ENCODE measurements at places on chromosomes 4 and X.

DNA sequence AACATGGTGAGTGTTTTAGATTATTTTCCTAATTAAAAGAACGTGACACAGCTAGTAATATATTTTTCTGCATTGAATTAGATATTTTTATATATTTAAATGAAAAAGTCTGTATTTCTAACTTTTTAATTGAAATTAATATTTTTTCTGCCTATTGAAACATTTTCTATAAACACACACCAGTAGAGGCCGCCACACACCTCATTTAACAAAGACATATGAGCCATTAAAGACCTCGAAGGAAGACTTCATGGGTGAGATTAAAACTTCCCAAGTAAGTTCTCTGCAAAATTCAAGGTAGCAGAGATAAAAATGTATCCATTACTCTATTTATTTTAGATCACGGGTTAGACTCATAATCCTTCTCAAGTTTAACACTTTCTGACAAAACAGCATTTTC is 8.3 kb downstream of the SLITRK2 start:
- DNase-seq: no peak

- no peak for DNase-seq
Measured at GRCh38 chr4:13982010-13982409, 354.5 kb upstream of the BOD1L1 start.

GRCh38 chr4:67719953-67720617 is 19.1 kb upstream of the UBA6 start:
- no peak for DNase-seq

DNA sequence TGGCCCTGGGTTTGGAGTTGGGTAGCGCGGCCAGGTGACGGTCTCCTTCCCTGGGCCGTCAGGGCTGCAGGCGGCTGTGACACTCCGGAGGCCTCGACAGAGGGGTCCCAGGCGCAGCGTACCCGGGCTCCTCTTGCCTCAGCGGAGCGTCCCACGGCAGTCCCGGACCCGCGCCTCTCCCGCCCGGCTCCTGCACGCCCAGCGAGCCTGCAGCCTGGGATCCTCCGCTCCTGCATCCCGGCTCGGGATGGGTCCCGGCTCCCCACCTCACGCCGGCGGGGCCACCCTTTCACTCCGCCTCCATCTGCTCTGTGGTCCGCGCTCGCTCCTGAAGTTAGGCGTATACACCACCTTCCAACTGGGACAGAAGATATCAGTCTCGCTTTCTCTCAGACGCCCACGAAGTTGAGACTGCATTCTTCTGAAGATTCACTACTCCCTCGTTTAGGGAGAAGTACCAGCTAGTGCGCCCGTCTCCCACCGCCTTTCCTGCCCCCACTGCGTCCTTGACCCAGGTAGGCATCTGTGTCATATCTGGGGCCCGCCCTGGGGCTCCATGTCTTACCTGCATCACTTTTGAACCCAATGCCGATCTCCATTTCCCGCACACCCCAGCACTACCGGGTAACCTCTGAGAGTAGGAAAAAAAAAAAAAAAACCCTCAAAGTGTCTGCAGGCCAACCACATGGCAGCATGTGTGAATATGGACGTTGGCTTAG is 32.3 kb upstream of the KDR start:
- no peak for DNase-seq
